Calu3 (cell line): ENCODE measurements at places on chromosomes 7 and 10.

DNA sequence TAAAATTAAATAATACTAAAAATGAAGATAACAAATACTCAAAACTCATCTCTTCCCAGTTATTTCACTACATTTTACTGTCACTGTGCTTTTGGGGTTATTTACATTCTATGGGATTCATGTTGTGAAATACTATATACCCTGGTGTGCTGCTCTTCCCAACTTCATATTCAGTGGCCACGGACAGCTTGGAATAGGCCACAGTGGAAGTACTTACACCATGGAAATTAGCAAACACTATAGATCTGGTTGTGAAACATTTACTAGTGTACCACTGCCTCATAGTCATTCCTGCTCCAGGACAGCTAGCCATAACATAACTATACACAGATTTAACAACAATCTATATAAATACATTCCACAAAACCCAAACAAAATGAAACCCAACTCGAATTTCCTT is 21.2 kb upstream of the KDM7A start:
- no peak for DNase-seq

DNA sequence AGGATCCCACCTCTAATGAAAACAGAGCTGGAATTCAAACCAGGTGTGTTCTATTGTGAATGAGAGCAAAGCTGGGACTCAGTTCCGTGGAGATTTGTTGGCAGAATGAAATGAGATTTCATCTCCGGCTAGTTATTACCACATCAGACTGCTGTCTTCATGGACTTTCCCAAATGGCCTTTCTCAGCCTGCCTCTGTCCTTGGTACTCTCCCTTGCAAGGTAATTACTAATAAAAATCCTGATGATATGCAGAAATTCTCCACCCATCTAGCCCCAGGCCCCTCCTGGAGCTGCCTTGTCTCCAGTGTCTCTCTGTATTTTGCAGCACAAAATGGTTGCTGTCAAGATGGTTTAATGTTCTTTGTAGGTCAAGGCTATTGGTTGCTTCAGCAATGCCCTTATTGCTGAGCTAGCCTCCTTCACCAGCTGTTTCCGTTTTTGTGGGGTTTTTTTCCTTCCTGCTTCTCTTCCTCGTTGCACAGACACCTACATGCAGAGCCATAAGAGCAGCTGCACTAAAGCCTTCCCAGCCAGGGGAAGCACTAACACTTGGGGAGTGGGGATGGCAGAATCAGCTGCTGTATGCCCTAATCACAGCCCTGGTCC is 185.0 kb upstream of the GHITM start:
- no peak for DNase-seq

DNA sequence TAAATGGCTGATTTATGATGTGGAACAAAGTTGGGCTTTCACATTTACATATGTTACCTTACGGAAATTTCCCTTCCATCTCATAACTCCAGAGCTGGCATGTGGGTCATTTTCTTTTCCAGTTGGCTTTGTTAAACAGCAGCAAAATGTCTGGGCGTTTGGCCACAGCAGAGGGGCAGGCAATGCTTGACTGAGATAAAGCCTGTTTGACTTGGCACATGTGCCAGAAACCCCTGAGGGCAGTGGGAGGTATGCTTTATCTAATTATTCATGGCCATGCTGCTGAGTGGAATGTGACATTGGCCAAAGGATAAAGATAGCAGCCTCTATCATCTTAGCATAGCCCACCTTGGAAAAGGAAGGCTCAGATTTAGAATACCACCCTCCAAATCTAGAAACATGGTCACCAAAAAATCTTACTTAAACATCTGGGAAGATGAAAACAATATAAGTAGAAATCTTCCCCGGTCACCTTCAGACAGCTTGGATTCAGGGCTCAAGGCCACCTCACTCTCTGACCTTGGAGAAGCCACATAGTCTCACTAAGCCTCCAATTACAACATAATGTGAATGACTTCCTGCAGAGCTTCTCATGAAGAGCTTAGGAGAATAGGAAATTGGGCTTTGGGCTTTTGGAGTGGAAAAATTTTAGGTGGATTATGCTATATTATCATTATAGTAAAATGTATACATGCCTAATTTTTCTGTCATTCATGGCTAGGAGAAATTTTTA is 101.5 kb downstream of the GRM3 start:
- no peak for DNase-seq

- no peak for DNase-seq
These were observed 68.7 kb upstream of the AASS start for GRCh38 chr7:122212754-122213153.

DNA sequence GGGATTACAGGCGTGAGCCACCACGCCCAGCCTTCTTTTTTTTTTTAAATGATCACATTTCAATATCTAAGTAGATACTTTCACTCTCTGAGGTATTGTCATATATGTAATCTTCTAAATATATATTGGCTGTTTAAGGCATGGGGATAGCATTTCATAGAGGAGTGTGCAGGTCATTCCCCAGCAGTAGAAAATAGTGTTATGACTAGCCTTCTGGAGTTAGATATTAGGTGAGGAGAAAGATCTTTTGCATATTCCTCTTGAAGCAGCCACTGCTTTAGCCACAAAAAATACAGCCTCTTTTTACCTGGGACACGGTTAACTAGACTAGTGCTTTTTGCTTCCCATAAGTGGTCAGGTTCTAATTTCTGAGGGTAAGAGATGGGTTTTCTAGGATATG is 28.9 kb downstream of the ADD3 start:
- no peak for DNase-seq

DNA sequence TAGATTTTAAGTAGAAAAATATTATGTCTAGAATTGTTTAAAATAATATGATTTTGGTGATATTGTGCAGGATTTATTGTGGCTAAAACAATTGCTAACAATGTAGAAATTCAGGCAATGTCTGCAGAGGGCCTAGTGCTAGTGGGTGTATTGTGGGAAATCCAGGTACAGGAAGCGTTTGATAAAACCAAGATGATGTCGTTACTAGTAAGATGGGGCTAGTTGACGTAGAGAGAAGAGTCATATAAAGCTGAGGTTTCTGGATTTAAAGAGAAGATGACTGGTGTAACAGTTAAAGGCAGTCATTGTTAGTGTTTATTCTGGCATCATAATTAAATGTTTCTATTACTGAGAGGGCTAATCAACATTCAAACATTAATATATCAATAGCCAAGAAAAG is 43.5 kb downstream of the ADK start:
- DNase-seq, result no peak

GRCh38 chr10:110317866-110318850 is 13.4 kb upstream of the SMNDC1 start:
- no peak for DNase-seq

GRCh38 chr10:88497913-88498312 is 85.2 kb downstream of the RNLS start:
- DNase-seq, result no peak

DNA sequence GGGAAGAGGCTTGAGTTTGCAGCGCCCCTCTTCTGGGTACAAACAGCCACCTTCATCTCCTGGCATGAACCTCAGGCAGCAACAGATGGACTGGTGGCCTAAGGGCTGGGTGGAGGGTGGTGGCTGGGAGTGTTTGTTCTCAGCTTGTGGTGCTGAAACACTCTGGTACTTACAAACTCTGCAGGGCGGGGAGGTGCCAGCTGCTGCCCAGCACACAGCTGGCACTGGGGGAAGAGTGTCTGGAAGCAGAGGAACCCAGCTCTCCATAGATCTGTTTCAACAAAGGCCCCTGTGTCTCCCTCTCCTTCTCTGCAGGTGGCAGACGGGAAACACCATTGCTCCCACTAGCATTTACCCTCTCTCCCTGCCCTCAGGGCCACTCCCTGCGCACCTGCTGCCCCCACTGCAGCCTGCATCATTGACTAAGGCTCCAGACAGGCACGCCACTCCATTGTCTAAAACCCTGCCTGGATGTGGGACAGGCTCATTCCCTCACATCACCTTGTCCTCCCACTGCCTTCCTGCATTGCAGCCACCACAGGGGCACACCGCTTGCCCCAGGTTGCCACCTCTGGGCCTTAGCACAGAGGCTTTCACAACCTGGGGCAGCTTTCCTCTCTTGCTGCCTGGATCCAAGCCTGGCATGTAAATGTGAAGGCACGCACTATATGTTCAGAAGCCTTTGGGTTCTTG is 6.5 kb downstream of the ARHGAP22 start:
- DNase-seq, result no peak

GRCh38 chr7:1092806-1093501 is 5.0 kb downstream of the GPER1 start:
- no peak for DNase-seq

- no peak for DNase-seq
These were observed 21.5 kb downstream of the SFMBT2 start for GRCh38 chr10:7389346-7389745.

DNA sequence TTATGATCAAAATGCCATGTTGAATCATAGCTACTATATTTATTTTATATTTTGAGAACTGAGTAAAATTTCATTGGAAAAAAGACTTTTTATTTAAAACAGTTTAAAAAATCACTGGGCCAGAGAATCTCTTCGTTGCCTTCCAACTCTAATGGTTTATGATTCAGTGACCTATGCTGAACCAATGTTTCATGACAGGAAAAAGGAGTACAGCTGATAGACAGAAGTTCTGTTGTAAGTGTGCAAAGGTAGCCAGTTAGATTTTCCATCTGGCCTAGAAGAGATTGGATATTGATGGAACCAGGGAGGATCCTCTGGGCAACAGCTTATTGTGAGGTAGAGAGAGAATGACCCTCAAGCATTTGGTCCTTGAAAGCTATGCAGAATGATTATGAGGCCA is 745.8 kb downstream of the SUGCT start:
- DNase-seq, result no peak

- no peak for DNase-seq
These were observed 27.8 kb downstream of the ATAD1 start for GRCh38 chr10:87790185-87790584.

DNA sequence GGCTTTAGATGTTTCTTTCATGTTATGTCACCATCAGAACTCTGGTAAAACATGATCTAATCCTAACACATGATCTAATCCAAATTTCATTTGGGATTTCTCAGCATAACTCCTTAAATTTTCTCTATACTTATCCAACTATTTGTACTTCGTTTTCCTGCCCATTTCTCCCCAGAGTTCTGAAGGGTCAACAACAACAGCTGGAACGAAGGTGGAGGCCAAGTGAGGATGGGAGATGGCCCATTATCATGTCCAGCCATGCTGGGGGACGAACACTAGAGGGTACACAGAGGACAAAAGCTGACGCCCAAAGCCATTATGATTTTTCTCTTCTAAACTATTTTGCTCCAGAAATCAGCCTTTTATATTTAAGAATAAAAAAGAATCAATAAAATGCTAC is 185.4 kb downstream of the DOCK4 start:
- no peak for DNase-seq

DNA sequence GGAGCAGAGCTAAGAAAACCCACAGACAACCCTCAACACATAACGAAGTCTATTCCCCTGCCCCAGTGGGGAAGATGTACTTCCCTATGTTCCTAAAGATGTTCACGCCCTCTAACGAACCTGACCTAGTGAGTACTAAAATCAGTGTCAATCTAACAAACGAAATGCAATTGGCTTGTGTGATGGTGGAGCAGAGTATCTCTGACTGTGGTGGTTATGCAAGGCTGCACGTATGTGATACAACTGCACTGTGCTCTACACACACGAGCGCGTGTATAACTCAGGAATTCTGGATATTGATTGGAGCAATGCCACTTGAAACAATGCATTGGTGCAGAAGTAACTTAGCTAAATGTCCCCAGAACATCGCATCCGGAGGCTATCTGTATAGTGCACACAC is 1.3 kb downstream of the ANKRD16 start:
- no peak for DNase-seq

DNA sequence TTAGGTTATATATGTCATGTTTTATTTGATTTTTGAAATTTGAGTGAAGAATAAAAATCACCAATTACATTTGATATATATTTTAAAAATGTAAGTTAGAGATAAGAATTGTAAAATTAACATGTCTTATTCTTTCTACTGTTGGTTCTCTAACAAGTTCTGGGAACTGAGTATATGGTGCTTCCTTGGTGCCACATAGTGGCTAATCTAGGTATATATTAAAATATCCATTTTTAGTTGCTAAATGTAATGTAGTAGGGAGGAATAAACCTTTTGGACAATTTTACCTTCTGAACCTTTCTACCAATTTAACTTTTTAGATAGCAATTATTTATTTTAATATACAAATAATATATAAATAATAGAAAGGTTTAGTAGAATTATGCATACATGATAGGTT is 17.5 kb downstream of the CFAP69 start:
- no peak for DNase-seq

DNA sequence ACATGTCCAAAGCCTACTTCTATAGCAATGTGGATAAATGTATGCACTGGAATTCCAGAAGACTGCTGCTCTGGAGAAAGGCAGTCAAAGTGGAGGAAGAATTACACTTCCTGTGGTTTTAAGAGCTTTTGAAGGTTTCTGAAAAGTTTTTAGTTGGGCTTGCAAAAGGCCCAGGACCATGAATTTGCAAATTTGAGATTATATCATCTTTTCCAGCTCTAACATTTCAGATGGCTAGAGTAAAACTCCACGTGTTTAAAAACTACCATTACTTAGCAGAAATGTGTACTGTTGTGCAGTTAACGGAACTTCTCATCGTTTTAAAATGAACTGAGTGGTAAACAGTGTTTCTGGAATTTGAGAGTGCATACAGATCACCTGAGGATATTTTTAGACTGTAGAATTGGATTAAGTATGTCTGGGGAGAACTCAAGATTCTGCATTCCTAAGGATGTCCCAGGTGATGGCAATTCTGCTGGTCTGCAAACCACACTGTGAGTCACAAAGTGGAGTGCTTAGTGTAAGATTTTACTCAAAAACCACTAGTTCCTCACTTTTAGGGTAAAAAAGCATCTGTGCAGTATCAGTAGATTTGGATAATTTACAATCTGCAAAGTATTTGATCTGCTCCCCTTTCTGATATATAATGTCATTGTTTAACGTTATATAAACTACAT is 32.9 kb upstream of the CCDC71L start:
- DNase-seq, result no peak

DNA sequence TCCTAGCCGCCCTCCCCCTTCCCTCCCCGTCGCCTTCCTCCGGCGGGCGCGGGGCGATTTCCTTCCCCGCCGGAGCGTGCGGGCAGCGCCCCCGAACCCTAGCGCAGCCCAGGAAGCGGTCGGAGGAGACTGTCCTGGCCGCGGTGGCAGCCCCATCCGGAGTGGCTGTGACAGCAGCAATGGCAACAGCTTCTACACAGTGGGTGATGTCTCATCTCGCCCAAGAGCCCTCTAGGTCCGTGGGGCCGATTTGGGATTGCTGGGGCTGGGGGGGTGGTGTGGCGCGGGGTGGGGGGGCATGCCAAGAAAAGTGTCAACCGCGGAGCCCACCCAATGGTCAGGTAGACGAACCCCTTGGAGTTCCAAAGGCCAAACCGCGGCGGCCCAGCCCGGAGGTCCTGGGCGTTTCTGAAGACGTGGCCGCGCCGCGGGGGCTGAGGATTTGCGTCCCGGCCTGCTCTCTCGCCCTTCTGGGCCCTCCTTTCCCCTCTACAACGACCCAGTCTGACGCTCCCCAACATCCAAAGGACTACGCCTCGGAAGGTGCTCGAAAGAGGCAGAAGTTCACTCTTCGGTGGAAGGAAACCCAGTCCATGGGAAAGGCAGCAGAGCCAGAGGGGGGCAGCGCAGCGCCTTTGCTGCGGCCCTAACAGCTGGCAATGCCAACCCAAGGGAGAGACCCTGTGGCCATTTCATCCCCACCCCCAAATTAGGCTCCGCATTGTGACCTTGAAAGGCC is 603 bp upstream of the TWIST1 start:
- no peak for DNase-seq

- DNase-seq, result peak; percentile 36
These were observed 3.2 kb upstream of the NCOA4 start for GRCh38 chr10:46033602-46034011.
